ENCODE measurements at places on chromosomes 7 and 10.

GRCh38 chr10:118036281-118036875 lies 10.4 kb downstream of the RAB11FIP2 start:
- no peak for DNase-seq

GRCh38 chr7:137492889-137493288 lies 149.4 kb upstream of the PTN start:
- no peak for DNase-seq

DNA sequence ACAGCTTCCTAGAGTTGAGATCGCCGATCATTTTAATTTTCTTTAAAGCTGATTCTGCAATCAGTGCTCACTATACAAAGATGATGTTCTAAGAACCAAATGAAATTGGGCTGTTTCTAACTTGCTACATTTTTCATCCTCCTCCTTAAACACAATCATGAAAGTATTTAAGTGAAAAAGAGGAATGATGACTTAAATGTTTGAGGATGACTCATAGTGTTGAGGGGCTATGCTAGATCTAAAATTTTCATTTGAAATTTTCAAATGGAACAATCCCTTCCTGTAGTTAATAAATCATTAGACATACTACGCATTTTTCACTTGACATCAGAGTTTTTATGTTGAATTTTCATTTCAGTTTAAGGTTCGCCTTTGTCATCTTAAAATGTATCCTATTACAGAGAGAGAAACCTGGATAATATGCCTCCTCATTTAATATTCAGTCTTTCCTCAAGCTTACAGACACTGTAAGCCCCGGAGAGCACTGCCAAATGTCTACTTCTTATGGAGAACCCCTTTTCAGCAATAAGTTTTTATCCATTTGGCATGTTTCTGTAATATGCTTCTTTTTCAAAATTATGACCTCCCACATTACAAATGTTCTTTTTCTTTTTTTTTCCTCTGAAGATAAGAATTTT lies 499.6 kb downstream of the MAGI2 start:
- no peak for DNase-seq

DNA sequence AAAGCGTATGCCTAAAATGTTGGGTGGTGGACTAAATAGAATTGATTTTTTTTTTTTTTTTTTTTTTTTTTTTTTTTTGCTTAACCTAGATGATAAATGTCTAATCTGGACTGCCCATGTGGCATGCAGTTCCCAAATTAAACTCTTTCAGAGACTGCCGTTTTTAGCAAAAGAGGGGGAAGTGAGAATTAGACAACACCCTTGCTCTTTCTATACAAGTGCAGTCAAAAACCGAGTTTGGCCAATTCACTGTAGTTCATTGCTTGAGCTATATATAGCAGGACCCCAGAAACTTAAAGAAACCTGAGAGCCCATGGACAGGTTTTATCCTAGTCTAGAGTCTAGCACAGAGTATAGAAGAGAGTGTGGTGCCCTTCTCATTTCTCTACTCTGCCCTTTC lies 141.9 kb downstream of the GRM3 start:
- DNase-seq: no peak

DNA sequence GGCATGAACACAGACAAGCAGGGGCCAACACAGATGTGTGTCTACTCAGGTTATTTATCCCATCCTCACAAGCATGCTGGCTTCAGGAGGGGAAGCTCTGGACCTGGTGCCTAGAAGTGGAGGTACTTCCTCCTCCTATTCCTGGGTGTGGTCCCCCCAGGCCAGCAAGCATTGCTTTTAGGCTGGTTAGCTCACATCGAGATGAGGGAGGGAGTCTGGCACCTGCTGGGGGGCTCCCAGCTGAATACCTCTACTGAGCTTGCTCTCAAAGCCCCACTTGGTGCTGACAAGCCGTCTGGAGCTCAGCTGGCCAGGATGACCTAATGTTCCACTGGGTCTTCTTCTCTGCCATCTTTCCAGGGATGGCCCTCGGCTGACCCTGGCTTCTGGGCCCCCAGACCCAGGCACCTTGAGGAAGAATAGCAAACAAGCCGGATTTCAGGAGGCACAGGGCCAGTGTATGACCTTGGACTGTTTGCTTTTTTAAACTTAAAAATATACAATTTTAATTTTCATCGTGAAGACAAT lies 26.8 kb downstream of the FAM241B start:
- DNase-seq: peak; percentile 29
